ENCODE measurements at places on chromosomes 1 and 21.

DNA sequence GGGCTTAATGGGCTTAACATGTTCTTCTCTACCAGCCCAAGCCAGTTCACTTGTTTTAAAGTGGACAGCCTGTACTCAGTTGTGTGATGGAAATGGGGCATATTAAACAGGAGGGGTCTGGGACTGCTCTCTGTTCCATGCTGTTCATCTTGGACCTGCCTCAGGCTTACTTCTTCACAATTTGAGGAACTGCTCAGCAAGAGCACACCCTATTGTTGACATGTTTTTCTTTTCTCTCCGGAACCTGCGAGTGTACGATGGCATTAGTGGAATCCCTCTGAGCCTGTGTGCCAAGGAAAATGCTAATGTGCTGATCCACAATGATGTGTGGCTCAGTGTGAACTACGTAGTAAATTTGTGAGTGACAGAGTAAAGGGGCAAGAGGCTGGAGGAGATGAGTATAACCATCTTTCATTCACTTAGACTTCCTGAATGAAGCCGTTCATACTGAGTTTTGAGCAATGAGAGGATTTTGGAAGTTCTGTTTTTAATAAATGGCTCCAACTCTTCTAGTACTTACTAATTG is 6.9 kb downstream of the AHCYL1 start:
- DNase-seq: no peak

GRCh38 chr21:34669149-34669879 is 520 bp downstream of the CLIC6 start:
- DNase-seq: no peak

DNA sequence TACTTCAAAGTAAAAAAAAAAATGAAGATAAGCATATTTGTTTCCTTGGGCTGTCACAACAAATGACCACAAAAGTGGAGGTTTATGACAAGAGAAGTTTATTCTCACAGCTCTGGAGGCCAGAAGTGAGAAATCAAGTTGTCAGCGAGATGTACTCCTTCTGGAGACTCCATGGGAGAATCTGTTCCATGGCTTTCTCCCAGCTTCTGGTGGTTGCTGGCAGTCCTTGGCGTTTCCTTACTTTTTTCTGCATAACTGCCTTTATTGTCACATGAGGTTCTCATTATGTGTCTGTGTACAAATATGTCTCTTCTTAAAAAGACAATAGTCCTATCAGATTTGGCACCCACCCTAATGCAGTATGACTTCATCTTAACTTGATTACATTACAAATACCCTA is 398.3 kb downstream of the KCNT2 start:
- peak; percentile 65 for DNase-seq

GRCh38 chr1:214362188-214362882 is 81.4 kb downstream of the SMYD2 start:
- DNase-seq: peak; percentile 83

GRCh38 chr1:70666381-70667140 is 255.5 kb downstream of the CTH start:
- no peak for DNase-seq

- peak; percentile 58 for DNase-seq
These were observed 346.7 kb upstream of the VAMP3 start for GRCh38 chr1:7424352-7424890.

DNA sequence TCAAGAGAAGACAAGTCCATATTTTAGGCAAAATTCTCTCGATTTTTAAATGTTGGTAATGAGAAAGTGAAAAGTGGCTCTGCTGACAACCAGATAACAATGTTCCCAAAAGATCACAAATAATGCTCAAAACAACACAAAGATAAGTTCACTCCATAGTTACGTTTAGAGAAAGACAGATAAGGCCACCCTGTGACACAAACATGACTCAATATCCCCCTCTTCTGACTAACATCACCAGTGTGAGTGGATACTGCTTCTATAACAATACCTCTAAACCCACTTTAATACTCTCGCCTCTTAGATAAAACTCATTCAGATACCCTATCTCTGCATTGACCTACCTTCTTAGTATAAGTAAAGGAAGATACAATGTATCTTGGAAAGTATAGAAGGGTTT is 51.2 kb upstream of the RGS7 start:
- DNase-seq: no peak

DNA sequence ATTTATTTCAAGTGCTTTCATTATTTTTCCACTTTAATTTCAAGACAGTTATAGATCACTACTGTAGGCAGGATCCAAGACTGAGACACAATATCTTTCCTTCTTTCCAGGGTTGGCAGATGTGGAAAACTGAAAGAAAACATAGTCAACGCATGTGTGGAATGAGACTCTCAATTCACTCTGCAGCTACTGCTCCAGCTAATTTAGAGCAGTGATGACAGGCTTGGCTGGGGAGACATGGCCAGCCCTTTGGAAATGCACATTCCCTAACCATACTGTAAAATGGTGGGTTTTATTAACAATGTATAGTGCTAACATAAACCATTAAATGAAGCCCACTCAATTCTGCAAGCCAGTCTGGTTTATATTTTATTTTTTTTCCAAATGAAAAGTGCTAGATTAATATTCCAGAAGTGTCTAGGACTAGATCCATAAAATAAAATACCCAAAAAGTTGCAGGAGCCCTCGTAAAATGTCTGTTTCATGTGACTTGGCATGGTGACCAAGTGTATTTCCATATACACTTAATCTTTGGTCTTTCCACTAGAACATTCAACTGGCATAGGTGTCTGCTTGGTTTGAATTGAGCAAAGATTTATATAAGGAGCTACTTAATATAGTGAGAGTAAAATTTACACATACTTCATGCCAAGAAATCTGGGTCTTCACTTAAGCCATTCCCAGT is 32.9 kb downstream of the COL11A1 start:
- DNase-seq: no peak

GRCh38 chr1:47513393-47513792 is 75.5 kb downstream of the FOXD2 start:
- DNase-seq: no peak

Data from astrocyte (in vitro differentiated cells and primary cell).